ENCODE measurements at places on chromosomes 5 and 9.

GRCh38 chr9:133121915-133122550 lies 993 bp upstream of the RALGDS start:
- no peak for DNase-seq

- no peak for DNase-seq
These were observed 57.3 kb downstream of the CYFIP2 start for GRCh38 chr5:157323107-157323706.

GRCh38 chr5:74174366-74174765 lies 466.2 kb downstream of the ENC1 start:
- no peak for DNase-seq

DNA sequence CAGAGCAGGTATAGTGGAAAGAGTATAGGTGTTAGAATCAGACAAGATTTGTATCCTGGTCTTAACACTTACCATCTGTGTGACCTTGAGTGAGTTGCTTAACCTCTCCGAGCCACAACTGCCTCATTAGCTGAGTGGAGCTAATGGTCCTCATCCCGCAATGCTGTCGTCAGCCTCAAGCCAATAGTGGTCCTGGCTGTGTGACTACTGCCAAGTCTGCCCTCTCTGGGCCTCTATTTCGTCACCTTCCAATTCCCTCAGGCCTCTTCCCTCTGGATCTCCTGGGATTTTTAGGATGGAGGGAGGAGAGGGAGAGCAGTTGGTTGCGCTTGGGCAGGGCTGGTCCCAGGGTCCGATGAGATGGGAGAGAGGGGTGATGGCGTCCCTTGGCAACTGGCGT lies 41.6 kb downstream of the STOM start:
- DNase-seq, result no peak

GRCh38 chr9:78573669-78574068 lies 276.7 kb downstream of the PSAT1 start:
- no peak for DNase-seq

- no peak for DNase-seq
These were observed 166.3 kb upstream of the FSTL4 start for GRCh38 chr5:133778636-133779035.
